Neural crest cell (in vitro differentiated cells): ENCODE measurements at places on chromosomes 5 and 9. TPM values are rescaled to one million over a fixed set of nuclear protein-coding genes. Genes with fewer than 3 reads are reported as not detected.

GRCh38 chr5:164013077-164013670 is 507.8 kb downstream of the MAT2B start:
- H3K27ac ChIP-seq = no peak overlapping the region
- peaks cover 9% of the 10 kb centered on the region for H3K27me3 ChIP-seq
- H3K36me3 ChIP-seq = no peaks in the 10 kb centered on the region
- no peak overlapping the region for H3K4me3 ChIP-seq
- peaks cover 13% of the 10 kb centered on the region for H3K4me1 ChIP-seq
- DNase-seq = peak; percentile 73

The SLC28A3 gene
- total RNA-seq = not detected in 2 replicates

GRCh38 chr9:131728961-131729360 is 10.9 kb downstream of the RAPGEF1 start:
- H3K4me3 ChIP-seq = no peak overlapping the region
- no peak overlapping the region for H3K27ac ChIP-seq
- peaks cover 12% of the 10 kb centered on the region for H3K36me3 ChIP-seq
- peaks cover 36% of the 10 kb centered on the region for H3K4me1 ChIP-seq
- H3K27me3 ChIP-seq = no peaks in the 10 kb centered on the region

- no peak for DNase-seq
- no peak overlapping the region for H3K27ac ChIP-seq
- H3K4me3 ChIP-seq = no peak overlapping the region
- H3K36me3 ChIP-seq = peaks cover 13% of the 10 kb centered on the region
Measured at GRCh38 chr9:121783521-121784507, 132.4 kb downstream of the DAB2IP start.

GRCh38 chr5:4098226-4098625 is 502.6 kb downstream of the IRX1 start:
- no peak overlapping the region for H3K27ac ChIP-seq
- H3K4me1 ChIP-seq = peaks cover 11% of the 10 kb centered on the region
- no peaks in the 10 kb centered on the region for H3K27me3 ChIP-seq

DNA sequence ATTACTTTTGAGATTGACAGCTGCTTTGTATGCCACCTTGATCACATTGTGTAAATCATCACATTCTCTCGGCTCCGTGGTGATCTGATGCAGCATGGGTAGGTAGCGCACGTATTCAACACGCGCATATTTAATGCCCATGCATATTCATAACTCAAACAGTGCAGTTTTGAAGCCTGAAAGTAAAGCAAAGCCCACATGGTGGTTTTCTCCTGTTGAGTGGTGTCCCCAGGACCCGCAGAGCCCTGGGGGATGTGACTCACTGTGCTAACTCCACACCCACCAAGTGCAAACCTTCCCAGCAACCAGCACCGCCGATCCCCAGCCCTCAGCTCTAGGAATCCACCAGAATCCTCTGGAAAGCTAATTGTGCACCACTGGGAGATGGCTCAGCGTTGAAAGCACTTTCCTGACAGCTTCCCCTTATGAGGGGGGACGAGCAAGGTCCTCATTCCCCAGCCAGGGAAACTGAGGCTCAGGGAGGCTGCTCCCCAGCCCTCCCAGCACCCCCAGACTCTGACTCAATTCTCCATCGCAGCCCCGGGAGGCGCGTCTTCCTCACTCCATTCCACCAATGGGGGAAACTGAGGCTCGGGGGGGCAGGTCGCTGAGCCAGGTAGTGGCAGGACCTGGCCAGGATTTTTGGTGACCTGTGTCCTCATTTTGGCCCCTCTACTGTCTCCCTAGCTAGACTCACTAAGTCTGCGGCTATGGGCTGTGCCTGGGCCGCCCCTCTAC is 46.4 kb downstream of the SARDH start:
- DNase-seq = no peak
- H3K4me1 ChIP-seq = peaks cover 18% of the 10 kb centered on the region
- no peak overlapping the region for H3K27ac ChIP-seq
- no peaks in the 10 kb centered on the region for H3K27me3 ChIP-seq

DNA sequence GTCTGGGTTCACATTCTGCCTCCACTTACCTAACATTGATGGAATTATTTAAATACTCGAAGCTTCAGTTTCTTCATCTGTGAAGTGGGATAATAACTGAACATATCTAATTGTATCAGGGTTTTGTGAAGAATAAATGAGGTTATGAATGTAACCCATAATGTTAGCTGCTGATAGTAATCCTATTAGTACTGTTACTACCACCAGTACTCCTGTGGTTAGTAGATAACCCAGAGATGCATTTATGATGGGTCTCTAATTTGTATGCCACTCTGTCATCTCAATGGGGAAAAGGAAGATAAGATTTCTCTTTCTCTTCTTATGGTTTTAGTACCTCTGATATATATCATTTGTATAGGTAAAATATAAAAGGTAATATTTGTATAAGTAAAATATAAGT is 16.0 kb downstream of the CPEB4 start:
- H3K36me3 ChIP-seq = no peaks in the 10 kb centered on the region
- no peak for DNase-seq
- H3K4me1 ChIP-seq = peaks cover 2% of the 10 kb centered on the region
- H3K4me3 ChIP-seq = no peak overlapping the region
- H3K27me3 ChIP-seq = no peaks in the 10 kb centered on the region

GRCh38 chr5:90338712-90339372 is 70.7 kb downstream of the CETN3 start:
- H3K36me3 ChIP-seq = no peaks in the 10 kb centered on the region
- no peak overlapping the region for H3K4me3 ChIP-seq
- no peak for DNase-seq
- peaks cover 5% of the 10 kb centered on the region for H3K4me1 ChIP-seq

The EFNA5 gene
- 42.2 and 43.0 TPM in 2 replicates for total RNA-seq

The PCDHGA8 gene
- total RNA-seq = 0.33 and 0.43 TPM in 2 replicates

GRCh38 chr5:76401801-76402250 is 1.3 kb upstream of the IQGAP2 start:
- H3K27me3 ChIP-seq = peaks cover 28% of the 10 kb centered on the region
- H3K4me1 ChIP-seq = no peaks in the 10 kb centered on the region
- no peak overlapping the region for H3K27ac ChIP-seq
- DNase-seq = no peak
- H3K4me3 ChIP-seq = peak overlapping the region; percentile 90

The IFNA4 gene
- not detected in 2 replicates for total RNA-seq

The SYK gene
- total RNA-seq = 0.98 and 1.4 TPM in 2 replicates

DNA sequence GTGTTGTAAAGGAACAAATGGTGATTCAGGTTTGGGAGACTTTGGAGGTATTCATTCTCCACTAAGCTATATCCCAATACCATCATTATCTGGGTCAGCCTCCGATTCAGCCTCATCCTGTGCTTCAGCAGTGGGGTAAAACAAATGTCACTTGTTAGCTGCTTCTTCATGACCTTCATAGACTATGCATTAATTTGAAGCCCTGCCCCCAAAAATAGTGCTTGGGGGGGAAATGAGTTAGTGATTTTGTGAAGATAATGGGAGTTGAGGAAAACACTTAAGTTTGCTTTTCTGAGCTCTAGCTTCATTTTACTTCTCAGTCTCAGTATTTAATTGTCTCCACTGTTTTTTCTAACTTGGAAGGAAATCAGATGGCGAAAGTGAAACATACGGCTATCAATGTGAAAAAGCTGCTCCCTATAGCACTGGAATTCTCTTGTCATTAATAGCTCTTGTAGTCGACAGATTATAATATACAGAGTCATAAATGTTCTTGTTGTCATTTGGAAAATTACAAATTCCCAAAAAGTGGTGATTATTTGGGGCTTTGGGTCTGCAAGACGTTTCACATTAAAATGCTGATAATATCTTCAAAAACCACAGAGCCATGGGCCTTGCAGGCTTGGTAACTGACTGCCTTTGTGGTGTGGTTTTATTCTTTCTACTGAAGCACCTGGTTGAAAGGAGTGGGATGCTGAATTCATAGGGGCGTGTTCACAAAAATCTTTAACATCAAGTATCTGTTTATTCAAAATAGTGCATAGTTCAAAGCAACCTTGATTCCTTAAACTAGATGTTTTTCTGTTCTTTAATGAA is 40.0 kb downstream of the PIK3R1 start:
- H3K27ac ChIP-seq = no peak overlapping the region
- no peak overlapping the region for H3K4me3 ChIP-seq

DNA sequence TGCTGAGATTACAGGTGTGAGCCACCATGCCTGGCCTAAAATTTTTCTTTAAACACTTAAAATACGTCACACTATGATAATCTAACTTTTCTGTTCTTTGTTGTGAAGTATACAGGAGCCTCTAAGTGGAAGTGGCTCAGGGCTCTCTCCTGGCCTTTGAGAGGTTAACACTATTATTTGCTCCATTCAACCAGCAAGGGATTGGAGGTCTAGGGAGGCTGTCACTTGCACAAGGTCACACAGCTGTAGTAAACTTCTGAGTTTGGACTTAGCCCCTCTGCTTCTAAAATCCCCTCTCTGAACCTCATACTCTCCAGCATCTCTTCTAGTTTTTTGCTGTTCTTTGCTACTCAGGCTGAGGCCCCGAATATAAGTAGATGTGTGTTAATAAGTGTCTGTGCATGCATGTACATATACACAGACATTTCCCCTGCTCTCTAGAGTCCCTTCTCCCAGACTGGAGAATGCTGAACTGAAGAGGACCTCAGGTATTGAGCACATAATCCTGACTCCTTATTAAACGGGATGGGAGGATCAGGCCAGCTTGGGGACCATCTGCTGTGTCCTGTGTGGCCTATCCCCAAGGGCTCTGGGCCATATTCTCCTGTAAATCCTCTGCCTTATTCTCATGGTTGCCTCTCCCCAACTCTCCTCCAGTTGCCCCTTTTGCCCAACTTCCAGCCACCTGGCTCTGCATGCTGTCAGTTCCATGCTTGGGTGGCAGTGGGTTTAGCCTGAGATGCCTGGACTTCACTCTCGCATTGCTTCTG is 87.0 kb upstream of the SPRY4 start:
- no peaks in the 10 kb centered on the region for H3K27me3 ChIP-seq
- no peaks in the 10 kb centered on the region for H3K36me3 ChIP-seq
- no peak overlapping the region for H3K4me3 ChIP-seq
- DNase-seq = no peak
- H3K4me1 ChIP-seq = peaks cover 44% of the 10 kb centered on the region
- peak overlapping the region; percentile 47 for H3K27ac ChIP-seq

DNA sequence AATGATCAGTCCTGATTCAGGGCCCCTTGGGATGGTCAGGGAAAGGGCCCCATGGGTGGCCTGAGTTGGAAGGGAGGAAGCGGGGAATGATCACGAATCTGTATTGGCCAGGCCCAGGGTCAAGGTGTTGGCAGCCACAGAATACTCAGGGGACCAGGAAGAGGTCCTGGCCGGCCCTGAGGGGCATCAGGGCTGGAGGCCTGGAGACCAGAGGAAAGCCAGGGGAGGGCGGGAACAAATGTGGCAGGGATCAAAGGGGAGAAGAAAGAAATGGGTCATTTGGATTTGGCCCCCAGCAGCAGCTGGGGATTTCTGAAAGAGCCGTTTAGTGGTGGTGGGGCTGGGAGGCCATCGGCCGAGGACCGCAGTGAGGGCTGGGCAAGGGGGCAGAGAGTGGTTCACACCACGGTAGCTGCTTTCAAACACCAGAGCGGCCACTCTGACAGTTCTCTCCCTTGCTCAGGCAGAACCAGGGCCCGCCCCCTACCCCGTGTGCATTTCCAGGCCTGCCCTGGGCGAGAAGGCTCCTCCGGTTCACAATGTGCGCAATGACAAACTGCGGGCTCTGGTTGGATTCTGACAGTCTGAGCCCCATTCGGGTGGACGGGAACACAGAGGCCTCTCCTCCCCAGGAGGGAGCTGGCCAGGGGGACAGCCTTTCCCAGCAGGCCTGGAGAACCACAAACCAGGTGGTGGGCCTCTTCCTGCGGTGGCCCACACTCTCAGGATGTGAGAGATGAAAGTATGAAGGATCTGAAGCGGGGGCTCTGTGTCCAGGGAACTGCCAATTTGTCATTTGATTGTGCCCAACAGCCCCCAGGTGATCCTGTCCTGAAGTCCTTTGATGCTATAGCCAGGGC is 220.3 kb upstream of the IER5L start:
- no peaks in the 10 kb centered on the region for H3K36me3 ChIP-seq
- H3K4me1 ChIP-seq = peaks cover 11% of the 10 kb centered on the region
- no peak overlapping the region for H3K27ac ChIP-seq
- no peak for DNase-seq

The KYAT1 gene
- 17.7 and 17.9 TPM in 2 replicates for total RNA-seq

The RGS14 gene
- 12.3 and 15.7 TPM in 2 replicates for total RNA-seq

DNA sequence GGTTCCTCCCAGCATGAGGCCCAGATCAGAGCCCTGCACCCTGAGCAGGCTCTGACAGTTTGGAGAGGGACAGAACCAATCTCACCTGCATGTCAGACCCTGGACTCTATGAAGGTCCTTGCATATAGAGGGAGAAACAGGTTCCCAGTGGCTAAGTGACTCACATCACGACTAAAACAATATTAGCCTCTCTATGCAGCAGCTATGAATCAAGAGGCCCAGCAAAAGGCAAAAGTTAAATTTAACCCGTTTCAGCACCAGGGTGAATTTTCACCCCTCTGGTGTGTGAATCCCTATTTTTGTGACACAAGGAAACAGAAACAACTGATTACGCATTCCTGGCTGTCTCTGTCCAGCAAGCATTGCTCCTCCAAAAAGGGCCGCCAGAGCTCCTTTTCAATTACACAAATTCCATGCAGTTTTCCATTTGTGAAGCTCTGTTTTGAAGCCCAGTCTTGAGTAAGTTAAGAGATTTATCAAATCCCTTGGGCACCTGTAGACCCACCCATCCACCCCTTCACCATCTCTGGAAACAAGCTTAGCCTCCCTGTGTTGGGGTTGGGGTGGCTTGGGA is 136.6 kb downstream of the GABBR2 start:
- DNase-seq = no peak
- H3K4me3 ChIP-seq = no peak overlapping the region
- peaks cover 2% of the 10 kb centered on the region for H3K27me3 ChIP-seq
- H3K4me1 ChIP-seq = no peaks in the 10 kb centered on the region
- peak overlapping the region; percentile 57 for H3K27ac ChIP-seq

- no peak overlapping the region for H3K4me3 ChIP-seq
- H3K27me3 ChIP-seq = no peaks in the 10 kb centered on the region
- H3K36me3 ChIP-seq = no peaks in the 10 kb centered on the region
- DNase-seq = no peak
- H3K4me1 ChIP-seq = peaks cover 7% of the 10 kb centered on the region
- H3K27ac ChIP-seq = no peak overlapping the region
Measured at GRCh38 chr5:143447983-143448382, 44.5 kb upstream of the NR3C1 start.

The MARCOL gene
- total RNA-seq = not detected in 2 replicates

The MACIR gene
- total RNA-seq = 25.7 and 27.2 TPM in 2 replicates

The KIAA0825 gene
- 3.4 and 3.5 TPM in 2 replicates for total RNA-seq

GRCh38 chr9:116656501-116656971 is 30.6 kb upstream of the TRIM32 start:
- no peak overlapping the region for H3K4me3 ChIP-seq
- H3K4me1 ChIP-seq = no peaks in the 10 kb centered on the region
- no peak overlapping the region for H3K27ac ChIP-seq
- no peaks in the 10 kb centered on the region for H3K27me3 ChIP-seq

GRCh38 chr9:88536951-88537760 is 2.2 kb downstream of the NXNL2 start:
- peaks cover 75% of the 10 kb centered on the region for H3K27me3 ChIP-seq
- H3K4me1 ChIP-seq = peaks cover 8% of the 10 kb centered on the region
- peak overlapping the region; percentile 6 for H3K4me3 ChIP-seq
- no peaks in the 10 kb centered on the region for H3K36me3 ChIP-seq

The PCDHGA11 gene
- 1.8 and 2.4 TPM in 2 replicates for total RNA-seq

GRCh38 chr5:54220230-54221040 is 89.9 kb downstream of the ARL15 start:
- no peak overlapping the region for H3K4me3 ChIP-seq
- H3K27me3 ChIP-seq = no peaks in the 10 kb centered on the region
- H3K27ac ChIP-seq = no peak overlapping the region
- no peak for DNase-seq
- H3K36me3 ChIP-seq = no peaks in the 10 kb centered on the region

GRCh38 chr9:108235609-108236008 is 620.2 kb downstream of the ACTL7B start:
- H3K4me3 ChIP-seq = no peak overlapping the region
- no peak for DNase-seq
- no peaks in the 10 kb centered on the region for H3K4me1 ChIP-seq
- H3K36me3 ChIP-seq = no peaks in the 10 kb centered on the region
